T-helper 2 cell (primary cell): ENCODE measurements at places on chromosomes 11 and 22.

- DNase-seq, result no peak
These were observed 5.9 kb downstream of the CADM1 start for GRCh38 chr11:115498354-115498753.

- DNase-seq, result no peak
These were observed 41.7 kb downstream of the EXPH5 start for GRCh38 chr11:108551651-108552462.

DNA sequence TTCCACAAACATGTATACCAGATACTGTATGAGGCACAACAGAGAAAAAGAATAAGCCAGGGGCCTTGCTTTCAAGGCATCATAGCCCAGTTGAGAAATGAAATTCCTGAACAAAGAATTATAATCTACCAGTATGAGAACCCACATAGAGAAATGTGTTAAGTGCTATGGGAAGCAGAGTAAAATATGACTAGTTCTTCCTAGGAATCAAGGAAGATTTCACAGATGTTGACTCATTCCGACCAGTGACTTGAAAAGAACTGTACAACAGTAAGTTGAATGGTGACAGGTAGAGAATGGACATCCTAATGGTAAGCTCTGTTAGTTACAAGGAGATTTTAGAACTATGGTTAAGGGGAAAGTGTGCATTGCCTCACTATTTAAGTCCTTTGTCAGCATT, 102.6 kb downstream of the TRIM44 start:
- DNase-seq, result no peak

GRCh38 chr11:100930185-100930778, 199.3 kb downstream of the PGR start:
- DNase-seq, result no peak

DNA sequence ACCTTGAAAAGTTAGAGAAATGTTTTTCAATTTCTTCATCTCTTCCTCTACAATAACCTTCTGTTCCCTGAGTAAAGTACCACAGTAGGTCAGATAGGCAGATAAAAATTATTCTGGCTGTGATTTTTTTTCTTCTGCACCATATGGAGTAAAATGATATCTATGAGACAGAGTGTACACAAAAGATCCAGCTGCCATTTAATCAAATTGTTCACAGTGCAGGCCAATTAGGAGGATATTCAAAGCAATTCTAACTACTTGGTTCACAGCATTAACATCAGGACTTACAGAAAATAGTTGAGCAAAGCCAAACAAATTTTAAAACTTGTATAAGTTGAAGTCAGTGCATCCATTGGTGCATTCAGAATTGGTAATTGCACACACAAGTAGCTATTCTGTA, 147.9 kb upstream of the LUZP2 start:
- no peak for DNase-seq

GRCh38 chr11:104246590-104246989, 82.6 kb upstream of the PDGFD start:
- no peak for DNase-seq

- peak; percentile 43 for DNase-seq
These were observed at the start of gene POU2AF1 for GRCh38 chr11:111378861-111379601. POU2AF1 (minus strand) TSS chr11:111379275; CDS start chr11:111379177, 98 bp downstream.
